ENCODE measurements at places on chromosomes 7 and 10. TPM values are rescaled to one million over a fixed set of nuclear protein-coding genes. Genes with fewer than 3 reads are reported as not detected.

- peak; percentile 77 for ATAC-seq
Measured at GRCh38 chr7:44797329-44798258, 1.1 kb downstream of the PPIA start.

DNA sequence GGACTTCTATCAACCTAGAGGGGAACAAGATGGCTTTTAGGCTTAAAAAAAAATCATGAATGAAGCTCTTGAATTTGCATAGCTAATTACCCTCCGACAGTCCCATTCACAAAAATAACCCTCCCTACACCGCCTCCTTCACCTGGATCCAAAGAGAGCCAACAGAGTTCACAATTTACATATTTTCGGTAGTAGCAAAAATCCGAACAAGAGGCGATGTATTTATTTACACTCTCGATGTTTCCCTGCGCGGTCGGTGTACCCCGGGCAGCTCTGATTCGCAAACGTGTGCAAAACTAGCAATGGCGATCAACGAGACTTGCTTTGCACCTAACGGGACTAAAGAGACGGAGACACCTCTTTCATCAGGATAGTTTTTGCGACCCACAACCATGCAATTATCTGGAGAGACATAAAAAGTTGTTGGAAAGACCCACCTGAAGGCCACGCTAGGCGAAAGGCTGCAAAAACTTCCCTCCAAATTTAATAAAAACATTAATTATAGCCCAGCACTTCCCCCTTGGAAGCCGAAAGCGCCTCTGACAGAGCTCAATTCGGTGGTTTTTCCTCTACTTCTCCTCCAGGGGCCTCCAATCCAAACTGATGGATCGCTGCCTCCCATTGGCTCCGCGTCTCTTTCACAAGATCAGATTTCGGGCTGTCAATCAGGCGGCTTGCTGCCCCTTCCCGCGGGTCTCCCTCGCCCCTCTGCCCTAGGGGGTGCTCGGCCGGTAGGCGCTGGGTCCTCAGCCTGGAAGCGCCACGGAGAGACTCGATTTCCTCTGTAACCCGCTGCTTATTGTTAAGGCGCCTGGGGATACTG lies at the start of gene ETV1:
TSS of gene ETV1 (minus strand) at position 541 of the 823 bp plus-strand sequence. CDS start 614 bp downstream, outside the sequence.
- peak; percentile 14 for ATAC-seq

DNA sequence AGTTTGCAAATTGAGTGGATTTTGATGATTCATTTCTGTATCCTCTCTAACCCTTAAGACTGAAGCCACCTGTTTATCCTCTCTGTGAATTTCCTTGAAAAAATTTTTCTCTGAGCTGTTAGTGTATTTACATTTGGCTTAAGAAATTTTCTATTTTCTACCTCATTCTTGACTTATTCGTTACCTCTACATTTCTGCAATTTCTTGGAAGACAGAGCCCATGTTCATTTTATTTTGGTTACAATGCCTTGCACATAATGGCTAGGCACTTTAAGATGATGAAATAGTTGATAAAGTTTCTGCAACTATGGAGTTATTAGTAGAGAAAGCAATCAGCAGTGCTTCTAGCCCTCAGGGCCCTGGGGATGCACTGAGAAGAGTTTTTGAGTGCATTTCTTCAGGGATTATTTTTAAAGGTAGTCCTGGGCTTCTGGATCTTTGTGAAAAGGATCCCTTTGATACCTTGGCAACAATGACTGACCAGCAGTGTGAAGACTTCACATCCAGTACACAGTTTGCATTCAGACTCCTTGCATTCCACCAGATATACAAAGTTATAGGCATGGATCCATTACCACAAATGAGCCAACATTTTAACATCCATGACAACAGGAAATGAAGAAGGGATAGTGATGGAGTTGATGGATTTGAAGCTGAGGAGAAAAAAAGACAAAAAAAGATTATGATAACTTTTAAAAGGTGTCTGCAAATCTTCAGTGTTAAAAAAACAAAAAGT lies 68.2 kb downstream of the CH25H start:
- no peak for ATAC-seq

GRCh38 chr7:47024991-47025390 lies 556.9 kb downstream of the TNS3 start:
- ATAC-seq: no peak

GRCh38 chr7:103851357-103851756 lies 138.1 kb downstream of the RELN start:
- no peak for ATAC-seq

DNA sequence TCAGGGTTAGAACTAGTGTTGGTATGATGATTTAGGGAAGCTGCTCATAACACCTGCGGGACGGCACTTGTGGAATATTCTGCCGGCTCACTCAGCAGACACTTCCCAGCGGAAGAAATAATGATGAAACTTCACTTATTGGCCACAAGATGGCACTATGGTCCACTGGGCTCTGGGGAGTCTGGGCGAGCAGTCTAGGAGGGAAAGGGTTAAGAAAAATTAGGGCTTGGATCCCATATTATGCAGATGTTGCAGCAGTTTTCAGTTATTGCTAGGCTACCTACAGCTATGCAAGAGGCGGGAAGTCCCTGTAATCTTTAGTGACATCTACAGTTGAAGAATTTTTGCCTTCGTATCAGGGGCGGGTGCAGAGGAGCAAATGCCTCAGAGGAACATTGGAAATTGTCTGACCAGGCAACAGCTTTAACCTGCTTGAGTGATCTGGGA lies 238.7 kb upstream of the PRSS58 start:
- peak; percentile 39 for ATAC-seq

CDC14C gene
- not detected for total RNA-seq

DNA sequence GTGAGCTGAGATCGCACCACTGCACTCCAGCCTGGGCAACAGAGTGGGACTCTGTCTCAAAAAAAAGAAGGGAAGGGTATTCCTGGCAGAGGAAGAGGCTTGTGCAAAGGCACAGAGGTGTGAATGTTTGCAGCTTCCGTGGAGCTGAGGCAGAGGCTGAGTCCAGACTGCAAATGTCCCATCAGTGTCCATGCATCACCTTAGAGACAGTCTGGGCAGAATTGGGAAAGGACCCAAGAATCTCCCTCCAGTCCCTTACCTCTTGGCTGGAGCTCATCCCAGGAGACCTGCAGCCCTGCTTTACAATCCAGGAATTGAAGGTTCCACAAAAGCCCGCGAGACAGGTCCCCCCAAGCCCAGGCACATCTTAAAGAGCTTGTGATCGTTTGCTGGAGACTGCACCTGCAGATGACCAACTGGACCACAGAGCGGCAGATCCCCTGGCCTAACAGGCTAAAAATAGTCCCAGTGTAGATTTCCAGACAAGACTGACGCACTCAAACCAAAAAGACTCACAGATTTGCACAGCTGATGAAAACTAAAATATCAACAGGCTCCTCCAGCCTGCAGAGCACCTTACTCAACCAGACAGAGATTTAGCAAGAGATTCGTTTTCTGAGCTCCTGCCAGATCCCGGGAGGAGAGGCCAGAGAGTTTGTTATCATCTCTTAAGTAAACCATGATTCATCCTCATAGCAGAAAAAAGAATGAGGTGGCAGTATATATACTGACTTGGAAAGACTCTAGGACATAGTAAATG lies 22.9 kb upstream of the NANOS1 start:
- ATAC-seq: peak; percentile 95

GRID2IP gene
- total RNA-seq: not detected

- ATAC-seq: no peak
Measured at GRCh38 chr7:112880818-112881418, 90.7 kb upstream of the TMEM168 start.

DNA sequence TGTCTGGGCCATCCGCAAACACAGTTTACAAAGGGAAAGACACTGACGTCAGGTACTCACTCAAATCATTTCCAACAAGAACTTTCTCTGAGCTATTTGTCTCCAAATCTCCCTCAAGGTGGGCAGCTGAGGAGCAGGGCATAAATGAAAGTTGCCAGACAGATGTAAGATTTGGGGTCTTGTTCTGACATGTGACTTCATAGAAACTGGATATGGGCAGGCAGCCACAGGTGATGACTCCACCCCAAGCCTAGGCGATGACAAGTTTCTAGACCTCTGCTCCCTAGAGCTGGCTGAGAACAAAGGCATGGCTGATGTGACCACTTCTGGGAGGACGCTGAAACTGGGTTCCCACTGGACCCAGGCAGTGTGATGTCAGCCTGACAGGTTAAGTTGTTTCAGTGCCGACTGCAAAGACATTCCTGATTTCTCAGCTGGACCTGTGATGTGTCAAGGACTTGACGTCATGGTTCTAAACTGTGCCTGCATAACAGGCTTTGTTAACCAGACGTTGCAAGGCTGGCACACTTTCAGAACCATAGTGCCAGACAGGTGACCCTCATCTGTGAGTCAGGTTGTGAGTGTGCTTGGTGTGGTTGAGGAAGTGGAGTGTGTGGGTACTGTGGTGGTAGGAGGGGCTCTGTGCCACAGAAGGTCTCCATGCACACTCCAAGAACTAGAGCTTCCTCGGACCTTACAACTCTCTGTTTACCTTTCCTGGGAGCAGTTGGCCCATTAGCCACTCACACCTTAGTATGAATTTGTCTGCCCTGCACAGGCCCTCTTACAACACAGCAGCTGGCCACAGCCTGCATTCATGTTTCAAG lies 39.9 kb upstream of the EBF3 start:
- no peak for ATAC-seq
